ENCODE measurements at places on chromosomes 5 and 9.

DNA sequence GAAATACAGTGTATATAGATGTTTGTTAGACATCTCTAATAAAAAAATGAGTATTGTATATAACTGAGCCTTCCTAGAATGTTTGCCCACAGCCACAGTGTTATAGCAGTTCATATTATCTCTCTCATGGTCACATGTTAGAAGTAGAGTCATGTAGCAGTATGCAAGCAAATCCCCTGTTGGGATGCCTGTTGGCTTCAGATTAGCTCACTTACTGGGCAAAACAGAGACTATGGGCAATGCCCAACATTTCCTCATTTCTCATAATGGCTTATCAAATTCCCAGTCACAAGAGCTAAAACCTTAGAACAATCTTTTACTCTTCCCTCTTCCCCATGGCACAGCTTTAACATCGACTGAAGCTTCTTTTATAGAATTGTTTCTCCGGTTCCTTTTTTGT, 27.0 kb upstream of the PDCD1LG2 start:
- no peak overlapping the region for H3K4me3 ChIP-seq
- no peaks in the 10 kb centered on the region for H3K36me3 ChIP-seq
- H3K4me1 ChIP-seq: no peaks in the 10 kb centered on the region
- no peak overlapping the region for H3K27ac ChIP-seq

- no peak overlapping the region for H3K27ac ChIP-seq
- H3K36me3 ChIP-seq: no peaks in the 10 kb centered on the region
- no peak for DNase-seq
- H3K4me1 ChIP-seq: no peaks in the 10 kb centered on the region
These were observed 498.0 kb downstream of the SPOCK1 start for GRCh38 chr5:137001026-137001569.

DNA sequence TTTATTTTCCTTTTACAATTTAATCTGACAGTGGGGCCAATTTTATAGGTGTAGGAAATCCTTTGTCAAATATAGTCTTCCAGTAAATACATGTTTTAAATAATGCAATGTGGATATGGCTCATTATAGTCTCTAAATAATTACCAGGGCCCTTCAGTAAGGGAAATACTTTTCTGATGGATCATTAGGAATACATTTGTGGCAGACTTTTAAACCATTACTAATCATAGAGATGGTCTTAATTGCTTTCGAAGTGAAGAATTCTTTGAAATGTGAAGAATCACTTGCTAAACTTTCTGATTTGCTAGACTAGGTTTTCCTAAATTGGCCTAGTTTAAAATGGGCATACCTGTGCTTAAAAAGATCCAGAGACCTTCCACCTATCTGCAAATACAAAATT, 105.6 kb upstream of the ELL2 start:
- H3K4me3 ChIP-seq: no peak overlapping the region
- peaks cover 2% of the 10 kb centered on the region for H3K27me3 ChIP-seq
- peaks cover 5% of the 10 kb centered on the region for H3K4me1 ChIP-seq

- H3K27ac ChIP-seq: no peak overlapping the region
- H3K4me3 ChIP-seq: no peak overlapping the region
- DNase-seq: no peak
- peaks cover 21% of the 10 kb centered on the region for H3K4me1 ChIP-seq
- H3K27me3 ChIP-seq: peaks cover 6% of the 10 kb centered on the region
These were observed 52.3 kb upstream of the FAM120AOS start for GRCh38 chr9:93505541-93506132.

- H3K27me3 ChIP-seq: no peaks in the 10 kb centered on the region
- H3K4me3 ChIP-seq: no peak overlapping the region
- no peak overlapping the region for H3K27ac ChIP-seq
- H3K36me3 ChIP-seq: no peaks in the 10 kb centered on the region
These were observed 88.9 kb upstream of the MRPS30 start for GRCh38 chr5:44719856-44720255.

GRCh38 chr5:142669477-142669876, 16.4 kb downstream of the FGF1 start:
- H3K27me3 ChIP-seq: no peaks in the 10 kb centered on the region
- no peak overlapping the region for H3K27ac ChIP-seq
- no peak overlapping the region for H3K4me3 ChIP-seq
- H3K4me1 ChIP-seq: no peaks in the 10 kb centered on the region

All from glutamatergic neuron (in vitro differentiated cells).